ENCODE measurements at places on chromosomes 16 and 17.
A peak's percentile ranks its signal among the peaks of the same experiment; 100 is the strongest.

DNA sequence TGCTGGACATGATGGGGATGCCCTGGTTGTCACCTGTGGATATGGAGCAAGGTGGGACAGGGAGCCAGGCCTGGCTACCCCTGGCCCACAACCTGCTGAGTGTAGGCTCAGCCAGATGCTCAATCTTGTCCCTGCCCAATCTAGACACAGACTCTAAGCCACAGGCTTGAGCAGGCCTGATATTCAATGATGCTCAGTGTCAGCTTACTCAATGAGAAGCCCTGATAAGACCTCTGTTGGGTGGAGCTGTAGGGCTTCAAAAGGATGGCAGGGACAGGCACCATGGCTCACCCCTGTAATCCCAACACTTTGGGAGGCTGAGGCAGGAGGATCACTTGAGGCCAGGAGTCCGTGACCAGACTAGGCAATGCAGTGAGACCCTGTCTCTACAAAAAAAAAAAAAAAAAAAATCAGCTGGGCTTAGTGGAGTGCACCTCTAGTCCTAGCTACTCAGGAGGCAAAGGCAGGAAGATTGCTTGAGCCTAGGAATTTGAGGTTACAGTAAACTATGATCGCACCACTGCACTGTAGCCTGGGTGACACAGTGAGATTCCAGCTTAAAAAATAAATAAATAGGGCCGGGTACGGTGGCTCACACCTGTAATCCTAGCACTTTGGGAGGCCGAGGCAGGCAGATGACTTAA is 3.4 kb downstream of the LCAT start:
- no peak for DNase-seq

DNA sequence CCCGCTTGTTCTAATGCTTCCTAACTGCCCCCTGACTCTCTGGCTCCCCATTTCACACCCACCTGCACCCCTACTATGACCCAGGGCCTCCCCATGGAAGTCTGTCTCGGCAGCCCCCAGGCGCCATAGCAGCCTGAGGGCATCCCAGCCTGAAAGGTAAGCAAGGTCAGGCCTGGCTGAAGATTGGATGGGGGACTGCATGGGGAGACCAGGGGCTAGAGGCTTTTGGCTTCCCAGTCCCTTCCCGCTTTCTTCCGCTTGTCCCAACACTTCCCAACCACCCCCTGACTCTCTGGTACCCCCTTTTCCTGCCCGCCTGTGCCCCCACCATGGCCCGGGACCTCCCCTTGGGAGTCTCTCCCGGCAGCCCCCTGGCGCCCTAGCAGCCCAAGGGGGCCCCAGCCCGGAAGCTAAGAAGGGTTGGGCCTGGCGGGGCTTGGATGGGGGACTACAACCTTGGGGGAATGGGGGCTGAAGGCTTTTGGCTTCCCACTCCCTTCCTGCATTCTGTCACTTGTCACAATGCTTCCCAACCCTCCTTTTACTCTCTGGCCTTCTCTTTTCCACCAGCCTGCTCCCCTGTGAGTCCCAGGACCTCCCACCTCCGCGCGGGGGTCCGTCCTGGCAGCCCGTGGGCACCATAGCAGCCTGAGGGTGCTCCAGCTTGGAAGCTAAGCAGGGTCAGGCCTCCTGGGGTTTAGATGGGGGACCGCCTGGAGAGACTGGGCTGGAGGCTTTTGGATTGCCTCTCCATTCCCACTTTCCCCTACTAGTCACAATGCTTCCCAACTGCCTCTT is 2288.4 kb downstream of the TP53TG3F start:
- no peak for DNase-seq

- peak; percentile 54 for DNase-seq
Measured at GRCh38 chr17:81866440-81867169, 4.5 kb downstream of the ARHGDIA start.

GRCh38 chr16:79835194-79835593 is 234.7 kb upstream of the MAF start:
- no peak for DNase-seq

DNA sequence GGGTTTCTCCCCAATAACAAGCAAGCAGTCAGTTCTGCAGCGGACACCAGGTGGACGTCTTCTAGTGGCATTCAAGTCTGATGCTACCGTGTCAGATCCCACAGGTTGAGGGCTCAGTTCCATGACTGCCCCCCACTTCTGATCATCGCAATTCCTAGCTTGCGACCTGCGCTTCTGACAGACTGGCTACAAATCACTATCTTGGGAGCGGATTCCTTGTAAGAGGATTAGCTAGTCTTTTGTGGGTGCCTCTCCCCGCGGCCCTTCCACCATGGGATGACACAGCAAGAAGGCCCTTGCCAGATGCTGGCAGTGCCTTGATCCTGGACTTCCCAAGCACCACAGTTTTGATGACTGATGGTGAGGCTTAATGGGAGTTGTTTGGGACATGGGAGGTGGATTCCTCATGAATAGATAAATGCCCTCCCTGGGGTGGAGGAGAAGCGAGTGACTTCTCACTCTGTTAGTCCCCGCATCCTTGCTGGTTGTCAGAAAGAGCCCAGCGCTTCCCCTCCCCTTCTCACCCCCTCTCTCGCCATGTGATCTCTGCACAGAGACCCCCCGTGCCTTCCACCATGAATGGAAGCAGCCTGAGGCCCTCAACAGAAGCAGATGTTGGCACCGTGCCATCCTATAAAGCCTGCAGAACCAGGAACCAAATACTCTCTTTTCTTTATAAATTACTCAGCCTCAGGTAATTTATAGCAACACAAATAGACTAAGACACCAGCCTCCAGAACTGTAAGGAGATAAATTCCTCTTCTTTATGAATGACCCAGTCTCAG is 19.1 kb downstream of the CDIP1 start:
- DNase-seq = no peak

DNA sequence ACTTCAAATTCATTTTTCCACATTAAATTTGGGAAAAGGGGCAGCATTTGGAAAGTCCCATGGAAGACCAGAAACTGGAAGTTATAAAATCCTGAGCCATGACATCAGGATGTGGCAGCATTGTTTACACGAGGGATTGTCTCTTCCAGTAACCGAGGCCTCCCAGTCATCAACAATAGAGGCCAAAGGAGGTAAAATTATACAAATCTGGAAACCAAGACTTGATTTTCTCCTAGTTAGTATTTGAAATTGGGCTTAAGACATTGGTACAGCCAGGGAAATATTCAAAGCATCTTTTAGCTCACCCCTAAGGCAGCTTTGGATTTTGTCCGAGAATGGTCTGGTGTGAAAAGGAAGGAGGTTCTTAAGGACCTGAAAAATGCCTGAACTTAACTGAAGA is 251.6 kb upstream of the FOXF1 start:
- peak; percentile 15 for DNase-seq

DNA sequence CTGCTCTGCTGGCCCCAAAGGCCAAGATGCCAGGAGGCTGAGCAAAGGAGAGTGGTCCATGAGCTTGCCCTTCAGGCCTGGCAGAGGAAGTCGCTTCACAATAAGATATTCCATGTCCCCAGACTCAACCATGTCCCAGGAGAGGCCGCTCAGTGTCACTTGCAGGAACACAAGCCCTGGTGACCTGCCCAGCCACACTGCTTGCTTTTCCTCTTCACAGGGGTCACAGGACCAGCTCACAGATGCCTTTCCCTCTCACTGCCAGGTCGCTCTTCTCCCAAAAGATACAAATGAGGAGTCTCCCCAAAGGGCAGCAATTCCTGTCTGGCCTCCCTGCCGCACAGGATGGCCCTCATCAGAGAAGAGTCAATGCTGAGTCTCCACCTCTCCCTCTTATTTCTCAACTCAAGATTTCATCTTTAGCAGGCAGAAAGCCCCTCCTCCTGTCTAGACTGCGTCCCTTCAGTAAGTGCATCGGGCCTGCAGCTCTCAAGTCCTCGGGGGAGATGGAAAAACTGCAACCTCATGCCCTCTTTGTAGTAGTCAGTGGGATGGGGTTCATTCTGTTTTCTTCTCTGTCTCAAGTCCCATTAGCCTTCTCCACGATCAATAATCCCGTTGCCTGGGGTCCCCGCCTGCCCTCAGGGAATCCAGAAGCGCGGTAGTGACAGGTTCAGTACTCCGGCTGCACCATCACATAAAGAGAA is 5.0 kb downstream of the JUP start:
- DNase-seq = no peak

DNA sequence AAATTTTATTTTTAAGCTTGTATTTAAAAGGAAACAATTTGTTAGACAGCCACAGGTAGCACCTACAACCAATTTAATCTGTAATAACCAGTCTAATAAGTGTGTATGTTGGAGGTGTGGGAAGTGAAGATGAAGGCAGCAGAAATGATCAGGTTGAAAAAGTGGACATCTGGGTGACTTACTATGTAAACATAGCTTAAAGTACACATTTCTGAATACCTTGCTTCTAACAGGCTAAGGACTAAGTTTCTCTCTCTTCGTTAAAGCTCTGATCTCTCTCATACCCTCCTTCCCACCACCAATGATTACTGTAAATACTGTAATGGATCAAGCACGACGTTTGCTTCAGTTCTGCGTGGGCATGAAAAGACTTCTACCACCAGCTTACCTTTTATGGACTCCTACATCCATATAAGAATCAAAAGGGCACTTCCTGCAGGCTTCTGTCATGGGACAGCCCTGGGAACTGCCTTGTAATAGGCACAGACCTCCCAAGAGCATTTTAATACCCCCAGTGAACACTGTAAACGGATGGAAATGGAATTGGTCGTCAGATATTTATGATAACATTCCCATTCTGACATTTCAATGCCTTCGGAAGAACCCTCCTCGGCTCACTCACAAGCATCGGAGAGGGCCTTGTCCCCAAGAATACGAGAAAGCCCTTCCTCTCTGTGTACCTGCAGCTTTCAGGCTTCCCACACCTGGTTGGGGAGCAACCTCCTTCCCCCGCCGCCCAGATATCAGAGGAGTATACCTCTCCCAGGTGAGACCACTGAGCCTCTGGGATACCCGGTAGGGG is 700 bp downstream of the CCDC43 start:
- peak; percentile 32 for DNase-seq

- DNase-seq = no peak
Measured at GRCh38 chr17:16916557-16916920, 55.4 kb downstream of the TNFRSF13B start.

GRCh38 chr16:30615358-30616091 is 5.3 kb upstream of the ZNF689 start:
- peak; percentile 54 for DNase-seq

DNA sequence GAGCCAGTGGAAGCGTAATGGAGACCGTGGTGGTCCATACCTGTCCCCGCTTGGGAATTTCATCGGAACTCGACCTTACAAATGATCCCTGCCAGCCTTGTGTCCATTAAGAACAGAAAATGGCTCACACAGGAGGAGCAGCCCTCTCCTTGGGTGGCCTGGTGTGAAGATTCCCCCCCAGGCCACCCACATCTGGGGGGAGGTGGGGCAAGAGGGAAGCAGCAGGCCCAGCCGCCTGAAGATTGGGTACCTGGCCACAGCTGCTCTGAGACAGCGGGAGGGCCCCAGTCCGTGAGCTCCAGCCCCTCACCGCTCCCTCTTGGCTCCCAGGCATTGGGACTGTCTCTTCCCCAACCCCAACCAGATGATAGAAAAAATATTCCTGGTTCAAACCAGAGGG is 277.8 kb upstream of the FOXF1 start:
- DNase-seq = no peak

GRCh38 chr16:57803134-57803990 is 1.1 kb upstream of the KIFC3 start:
- no peak for DNase-seq

- DNase-seq = no peak
Measured at GRCh38 chr17:48799069-48799723, 17.8 kb downstream of the TTLL6 start.

DNA sequence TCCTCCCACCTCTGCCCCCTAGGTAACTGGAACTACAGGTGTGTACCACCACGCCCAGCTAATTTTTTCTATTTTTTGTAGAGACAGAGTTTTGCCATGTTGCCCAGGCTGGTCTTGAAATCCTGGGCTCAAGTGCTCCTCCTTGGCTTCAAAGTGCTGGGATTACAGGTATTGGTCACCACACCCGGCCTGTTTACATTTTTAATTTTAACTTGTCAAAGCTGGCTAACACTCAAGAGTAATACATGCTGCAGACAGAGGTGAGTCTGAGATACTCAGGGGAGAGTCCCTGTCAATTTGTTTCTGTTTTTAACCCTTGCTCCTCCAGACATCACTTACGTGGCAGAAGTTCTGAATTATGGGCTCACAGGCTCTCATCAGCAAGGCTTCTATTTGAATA is 50.7 kb upstream of the CLEC18B start:
- no peak for DNase-seq

DNA sequence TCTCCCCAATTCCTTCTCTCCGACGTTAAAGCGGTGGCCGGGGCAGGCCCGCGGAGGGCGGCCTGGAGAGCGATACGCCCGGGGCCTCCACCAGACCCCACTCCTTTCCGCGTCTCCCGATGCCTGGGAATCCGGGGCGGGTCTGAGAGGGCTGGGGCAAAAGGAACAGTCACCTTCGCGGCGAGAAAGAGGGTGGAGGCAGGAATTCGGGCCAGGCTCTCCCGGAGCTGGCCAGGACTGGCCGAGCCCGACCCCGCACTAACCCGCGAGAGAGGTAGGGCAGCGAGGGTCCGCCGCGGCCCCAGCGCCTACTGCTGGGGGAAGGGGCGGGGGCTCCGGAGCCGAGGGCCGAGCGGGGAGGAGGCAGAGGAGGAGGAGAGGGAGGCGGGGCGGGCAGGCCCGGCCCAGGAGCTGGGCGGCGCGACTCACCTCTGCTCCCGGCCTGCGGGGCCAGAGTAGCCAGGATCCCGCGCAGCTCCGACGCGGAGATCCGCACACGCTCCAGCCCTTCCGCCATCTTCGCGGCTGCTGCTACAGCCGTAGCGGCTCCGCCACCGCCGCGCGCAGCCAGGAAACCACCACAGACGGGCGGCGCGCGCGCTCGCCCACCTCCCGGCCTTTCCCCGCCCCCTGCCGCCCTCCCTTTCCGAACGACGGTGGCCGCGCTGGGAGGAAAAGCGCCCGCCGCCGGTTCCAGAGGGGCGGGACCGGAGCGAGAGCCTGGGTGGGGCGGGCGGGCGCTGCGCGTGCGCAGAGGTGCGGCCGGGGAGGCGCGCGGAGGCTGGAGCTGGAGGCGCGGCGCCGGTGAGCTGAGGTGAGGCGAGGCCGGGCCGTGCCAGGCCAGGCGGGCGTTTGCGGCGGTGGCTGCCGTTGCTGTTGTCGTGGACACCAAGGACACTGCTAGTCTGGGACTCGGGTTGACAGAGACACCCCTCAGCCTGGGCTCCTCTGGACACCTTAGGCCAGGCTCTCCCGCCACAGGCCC is at the start of the genes SMG6 and SRR:
SMG6 (minus strand) TSS at position 582 of the 985 bp plus-strand sequence; CDS start at position 517, 65 bp downstream.
SRR (plus strand) TSS at position 747 of the 985 bp plus-strand sequence. CDS start 11,611 bp downstream, outside the sequence.
- DNase-seq = peak; percentile 92
